HFFc6 (cell line): ENCODE measurements at places on chromosomes 12 and 14.
A peak's percentile ranks its signal among the peaks of the same experiment; 100 is the strongest.

DNA sequence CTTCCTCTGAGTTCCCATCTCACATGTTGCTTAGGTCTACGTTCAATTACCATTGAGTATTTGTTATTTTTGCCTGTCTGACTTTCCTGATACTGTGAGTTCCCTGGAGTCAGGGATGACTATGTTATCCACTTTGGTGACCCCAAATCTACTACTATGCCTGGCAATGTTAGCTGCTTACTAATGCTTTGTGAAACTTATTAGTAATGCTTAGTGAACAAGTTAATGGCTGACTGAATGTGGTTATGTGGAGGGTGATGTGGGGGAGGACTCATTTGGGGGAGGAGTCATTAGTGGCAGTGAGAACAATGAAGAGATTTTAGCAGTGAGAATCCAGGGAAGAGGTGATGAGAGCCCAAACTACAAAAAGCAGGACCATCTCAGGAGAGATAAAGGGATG is 121.6 kb downstream of the KTN1 start:
- DNase-seq, result peak; percentile 47

DNA sequence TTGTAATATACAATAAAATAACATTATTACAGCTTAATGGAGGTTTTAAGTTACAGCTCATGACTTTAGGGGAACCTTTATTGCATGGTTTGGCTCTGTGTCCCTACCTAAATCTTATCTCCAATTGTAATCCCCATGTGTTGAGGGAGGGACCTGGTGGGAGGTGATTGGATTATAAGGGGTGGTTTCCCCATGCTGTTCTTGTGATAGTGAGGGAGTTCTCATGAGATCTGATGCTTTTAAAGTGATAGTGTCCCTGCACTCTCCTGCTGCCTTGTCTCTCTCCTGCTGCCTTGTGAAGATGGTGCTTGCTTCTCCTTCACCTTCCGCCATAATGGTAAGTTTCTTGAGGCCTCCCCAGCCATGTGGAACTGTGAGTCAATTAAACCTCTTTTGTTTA is 132.1 kb upstream of the SYT1 start:
- no peak for DNase-seq

DNA sequence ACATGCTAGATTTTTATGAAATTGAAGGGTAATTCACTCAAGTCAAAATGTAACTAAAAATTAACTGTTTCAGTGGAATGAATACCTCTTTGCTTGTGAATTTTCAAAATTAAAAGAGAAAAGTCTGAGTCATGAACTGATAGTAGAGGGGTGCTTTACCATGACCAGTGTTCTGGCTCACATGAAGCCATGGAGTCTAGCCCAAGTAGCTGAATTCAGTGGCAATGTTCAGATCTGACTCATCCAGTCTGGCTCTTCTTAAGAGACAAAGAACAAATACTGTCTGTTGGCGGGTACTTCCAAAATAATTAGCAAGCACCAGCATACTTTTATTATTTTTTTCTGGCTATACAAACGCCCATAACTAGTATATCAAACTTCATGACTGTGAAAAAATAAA is 366.3 kb upstream of the GARIN6 start:
- DNase-seq, result no peak

DNA sequence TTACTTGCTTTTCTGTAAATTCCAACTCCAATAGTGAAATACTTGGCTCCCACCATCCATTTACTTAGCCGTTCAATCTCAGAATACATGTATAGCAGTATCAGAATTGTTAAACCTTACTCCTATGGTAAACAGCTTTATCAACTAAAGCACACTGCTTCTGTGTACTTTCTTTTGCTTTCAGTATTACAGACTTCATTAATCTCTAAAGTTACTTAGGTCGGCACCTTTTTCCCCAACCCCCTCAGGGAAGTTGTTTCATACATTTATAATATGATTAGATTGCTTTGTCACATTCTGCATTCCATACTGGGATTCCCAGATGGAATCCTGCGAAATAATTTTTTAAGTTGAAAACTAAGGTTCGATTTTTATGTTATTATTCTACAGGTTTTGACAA is 12.5 kb downstream of the AVPR1A start:
- no peak for DNase-seq

DNA sequence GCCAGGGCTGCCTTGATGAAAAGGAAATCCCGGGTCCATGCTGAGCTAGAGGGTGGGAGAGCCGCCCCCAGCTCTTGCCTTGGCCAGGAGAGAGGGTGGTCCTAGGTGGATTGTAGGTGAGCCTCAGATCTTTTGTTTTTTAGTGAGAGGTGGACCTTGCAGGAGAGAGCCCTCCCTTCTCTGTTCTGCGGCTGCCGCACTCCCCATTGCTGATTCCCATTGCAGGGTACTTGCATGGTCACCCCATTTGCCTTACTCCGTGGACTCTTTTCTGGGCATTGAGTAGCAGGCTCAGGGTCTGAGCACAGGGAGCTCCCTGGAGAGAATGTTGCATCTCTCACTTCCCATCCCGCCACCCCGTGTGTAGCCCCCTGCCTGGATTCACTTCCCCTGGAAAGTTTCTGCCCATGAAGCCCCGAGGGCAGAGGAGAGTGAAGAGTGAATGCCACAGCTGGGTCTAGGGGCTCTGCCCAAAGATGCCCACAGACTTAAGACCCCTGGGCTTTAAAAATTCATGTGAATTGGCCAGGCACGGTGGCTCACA is 10.2 kb downstream of the VASH1 start:
- no peak for DNase-seq

DNA sequence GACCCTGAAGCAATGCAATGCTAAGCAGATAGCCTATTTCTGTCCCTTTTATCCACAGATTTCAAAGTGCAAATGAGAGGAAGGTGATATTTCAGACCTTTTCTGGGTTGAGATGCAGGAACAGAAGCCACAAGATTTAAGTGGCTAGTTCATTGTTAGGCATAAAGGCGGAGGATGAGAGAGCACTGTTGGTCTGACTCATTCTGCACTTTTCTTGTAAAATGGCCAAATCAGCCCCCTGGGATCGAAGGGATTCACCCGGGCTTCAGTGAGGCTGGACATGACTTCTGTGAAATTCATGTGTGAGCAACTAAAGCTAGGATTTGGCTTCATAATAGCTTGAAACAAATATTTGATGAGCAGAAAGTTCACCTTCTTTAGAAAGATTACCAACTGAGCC is 101.9 kb upstream of the OVCH1 start:
- DNase-seq, result no peak

GRCh38 chr14:70655110-70655826 is 13.6 kb downstream of the TTC9 start:
- DNase-seq, result no peak

GRCh38 chr14:99384450-99385417 is 95.9 kb downstream of the SETD3 start:
- no peak for DNase-seq

- DNase-seq, result peak; percentile 97
Measured at GRCh38 chr14:102279688-102280348, 25.1 kb downstream of the MOK start.

- no peak for DNase-seq
Measured at GRCh38 chr12:67043771-67044170, 225.4 kb upstream of the CAND1 start.

DNA sequence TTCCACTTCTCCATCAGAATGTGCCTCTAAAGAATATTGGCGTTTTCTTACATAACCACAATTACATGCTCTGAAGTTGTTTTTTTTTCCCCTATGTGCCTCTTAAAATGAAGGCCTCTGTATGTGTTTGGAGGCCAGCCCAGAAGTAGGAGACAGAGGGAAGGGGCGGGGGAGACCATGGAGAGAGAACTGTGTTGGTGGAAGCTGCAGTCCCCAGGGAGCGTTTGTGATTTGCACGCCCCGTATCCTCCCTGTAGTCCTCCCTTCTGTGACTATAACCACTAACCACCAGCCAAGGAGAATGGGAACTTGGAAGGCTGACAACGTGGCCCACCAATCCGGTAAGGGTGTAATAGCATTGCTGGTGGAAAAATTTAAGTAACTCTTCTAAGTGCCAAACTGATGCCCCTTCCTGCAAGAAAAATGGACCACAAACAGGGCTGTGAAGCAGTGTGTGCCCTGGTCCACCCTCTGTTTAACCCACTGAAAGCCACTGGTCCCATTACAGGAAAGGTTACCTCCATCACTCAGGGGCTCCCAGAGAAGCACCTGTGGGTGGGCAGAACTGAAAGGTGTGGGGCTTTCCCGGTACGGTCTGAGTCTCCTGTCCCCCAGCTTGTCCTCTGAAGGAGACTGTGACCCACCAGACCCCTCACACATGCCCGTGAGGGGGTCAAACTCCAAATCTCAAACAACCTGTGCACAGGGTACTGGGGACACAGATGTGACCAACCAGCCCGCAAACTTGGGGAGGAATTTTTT is 36.8 kb downstream of the CCDC88C start:
- no peak for DNase-seq

- no peak for DNase-seq
Measured at GRCh38 chr14:39442293-39442692, 10.1 kb upstream of the FBXO33 start.

DNA sequence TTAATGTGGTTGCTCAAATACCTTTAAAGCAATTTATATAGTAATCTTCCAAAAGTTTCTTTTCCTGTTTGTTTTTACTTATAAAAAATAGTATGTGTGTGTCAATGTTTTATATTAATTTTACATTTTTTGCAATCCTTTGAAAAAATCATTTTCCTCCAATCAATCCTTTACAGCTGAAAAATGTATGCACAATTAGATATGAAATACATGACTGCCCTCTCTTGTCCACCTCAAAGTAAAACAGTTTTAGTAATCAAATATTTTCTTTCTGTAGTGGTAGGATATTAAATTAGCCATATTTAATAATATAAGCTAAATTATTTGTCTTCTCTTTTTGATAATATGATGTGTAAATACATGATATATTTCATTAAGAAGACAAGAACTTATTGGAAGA is 269.9 kb downstream of the ADAMTS20 start:
- DNase-seq, result peak; percentile 7

DNA sequence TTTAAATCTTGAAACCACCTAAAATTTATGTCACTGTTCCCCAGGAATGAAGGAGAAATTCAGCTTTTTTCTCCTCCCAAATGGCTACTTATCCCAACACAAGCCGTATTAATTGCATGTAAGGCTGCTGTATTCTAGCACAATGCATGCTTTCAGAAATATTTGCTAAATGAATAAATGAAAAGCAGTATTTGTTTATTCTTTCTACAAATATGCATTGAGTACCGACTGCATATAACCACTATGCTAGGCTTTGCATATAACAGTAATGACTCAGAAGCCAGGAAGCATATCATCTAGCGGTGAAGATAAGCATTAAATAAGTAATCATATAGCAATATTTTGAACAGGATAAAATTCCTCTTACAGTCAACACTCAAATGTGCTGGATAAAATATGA is 5.7 kb upstream of the LRR1 start:
- peak; percentile 37 for DNase-seq

DNA sequence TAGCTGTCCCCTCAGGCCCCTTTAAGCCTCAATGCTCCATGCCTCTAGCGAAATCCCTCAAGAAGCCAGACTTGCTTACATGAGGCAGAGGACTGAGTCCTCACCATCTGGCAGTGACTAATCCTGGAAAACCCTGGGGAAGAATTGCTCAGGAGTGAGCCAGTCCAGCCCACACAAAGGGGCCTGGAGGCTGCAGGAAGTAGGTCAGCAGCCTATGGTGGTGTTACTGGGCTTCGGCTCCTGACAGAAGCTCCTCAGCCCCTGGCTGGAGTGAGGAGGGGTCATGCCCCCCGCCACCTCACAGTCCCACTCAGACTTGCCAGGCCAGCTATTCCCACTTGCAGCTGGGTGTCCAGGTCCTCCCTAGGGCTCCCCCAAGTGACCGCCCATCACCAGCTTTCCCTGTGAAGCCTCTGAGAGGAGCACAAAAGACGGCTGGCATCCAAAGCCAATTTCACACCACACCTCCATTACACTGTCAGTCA is 250.5 kb downstream of the DPF3 start:
- peak; percentile 95 for DNase-seq

DNA sequence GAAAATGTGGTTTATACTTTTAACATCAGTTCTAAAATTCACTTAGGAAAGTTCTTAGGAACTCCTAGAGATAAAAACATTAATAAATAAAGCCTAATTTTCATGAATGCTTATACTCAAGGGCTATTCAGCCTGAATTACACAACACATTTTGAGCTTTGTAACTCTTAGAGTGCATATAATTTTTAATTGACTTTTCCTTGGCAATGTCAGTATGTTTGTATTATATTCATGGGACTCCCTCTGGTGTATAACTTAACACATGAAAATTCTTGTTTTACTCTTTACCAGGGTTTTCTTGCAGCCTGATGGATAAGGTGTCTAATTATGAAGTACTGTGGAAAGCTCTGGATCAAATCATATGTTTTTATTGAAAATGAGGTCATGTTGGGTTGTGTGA is 150.6 kb upstream of the HMGA2 start:
- DNase-seq, result peak; percentile 22

GRCh38 chr14:90107789-90108188 is 46.0 kb downstream of the KCNK13 start:
- no peak for DNase-seq

DNA sequence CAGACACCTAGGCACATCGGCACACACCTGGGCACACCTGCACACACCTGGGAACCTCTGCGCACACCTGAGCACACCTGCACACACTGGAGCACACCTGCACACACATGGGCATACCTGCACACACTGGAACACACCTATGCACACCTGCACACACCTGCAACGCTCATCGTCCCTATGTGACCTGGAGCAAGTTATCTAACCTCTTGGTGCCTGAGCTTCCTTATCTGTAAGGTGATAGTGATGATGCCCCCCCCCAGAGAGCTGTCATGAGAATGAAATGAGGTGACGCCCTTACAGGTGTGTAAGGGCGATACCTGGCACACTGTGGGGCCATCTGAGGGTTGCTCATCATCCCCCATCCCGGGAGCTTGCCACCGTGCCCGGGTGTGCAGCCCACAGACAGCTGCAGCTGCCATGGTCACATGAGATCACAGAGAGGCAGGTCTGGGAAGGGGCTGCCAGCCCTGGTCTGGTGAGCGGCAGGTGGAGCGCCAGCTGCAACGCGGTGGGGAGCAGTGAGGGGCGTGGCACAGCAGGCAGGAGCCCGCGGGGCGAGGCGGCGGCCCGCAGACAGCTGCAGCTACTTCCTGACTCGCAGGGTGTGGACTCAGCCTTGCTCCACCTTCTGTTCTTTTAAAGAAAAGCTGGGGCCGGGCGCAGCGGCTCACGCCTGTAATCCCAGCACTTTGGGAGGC is 59.9 kb upstream of the FBRSL1 start:
- DNase-seq, result no peak

DNA sequence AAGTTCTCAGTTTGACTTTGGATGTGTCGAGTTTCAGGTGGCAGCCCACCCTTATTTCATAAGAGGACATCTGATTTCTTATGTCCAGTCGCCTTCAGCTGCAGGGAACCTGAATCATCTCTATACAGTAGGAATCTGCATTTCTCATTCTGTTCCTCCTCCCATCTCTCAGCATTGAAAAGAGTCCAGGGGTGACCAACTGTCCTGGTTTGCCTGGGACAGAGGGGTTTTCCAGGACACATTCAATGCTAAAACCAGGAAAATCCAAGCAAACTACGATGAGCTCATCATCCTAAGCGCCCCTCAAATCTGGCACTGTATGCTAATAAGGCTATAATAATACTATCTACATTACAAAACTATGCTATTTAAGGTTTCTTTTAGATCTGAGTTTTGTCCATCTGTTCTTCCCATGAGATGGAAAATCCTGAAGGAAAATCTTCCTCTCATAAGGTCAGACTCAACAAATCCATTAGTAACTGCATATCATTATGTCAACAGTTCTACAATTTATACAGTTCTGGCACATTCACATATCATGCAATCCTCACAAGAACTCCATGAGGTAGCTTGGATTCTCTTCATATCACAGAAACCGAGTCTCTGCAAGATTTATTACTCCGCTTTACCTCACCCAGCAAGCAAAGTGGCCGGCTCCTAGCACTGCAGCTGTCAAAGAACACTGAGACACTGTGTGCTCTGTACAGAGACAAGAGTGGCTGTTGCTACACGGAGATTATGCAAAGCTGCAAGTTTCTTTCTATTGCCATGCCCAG is 15.6 kb upstream of the CALM1 start:
- DNase-seq, result no peak
